ENCODE measurements at places on chromosomes 1 and 21.
A peak's percentile ranks its signal among the peaks of the same experiment; 100 is the strongest.

- DNase-seq = peak; percentile 13
Measured at GRCh38 chr1:235401251-235401650, 34.0 kb downstream of the TBCE start.

DNA sequence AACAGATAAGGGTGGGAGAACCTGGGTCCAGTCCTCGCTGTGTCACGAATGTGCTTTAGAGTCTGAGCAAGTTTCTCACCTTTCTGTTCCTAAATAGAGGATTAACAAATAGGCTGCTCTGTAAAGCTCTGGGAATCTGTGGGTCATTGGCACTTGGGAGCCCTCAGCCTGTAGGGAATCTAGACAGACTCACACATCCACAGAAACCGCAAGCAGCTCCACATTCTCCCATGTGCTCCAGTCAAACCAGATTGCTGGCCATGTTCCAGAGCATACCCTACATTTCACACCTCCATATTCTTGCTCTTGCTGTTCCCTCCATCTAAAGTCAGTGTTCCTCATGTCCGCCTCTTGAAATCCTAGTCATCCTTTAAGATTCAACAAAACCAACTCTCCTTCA, 7.8 kb upstream of the AHCYL1 start:
- no peak for DNase-seq

- DNase-seq = no peak
Measured at GRCh38 chr1:68278221-68278620, 45.9 kb upstream of the WLS start.

DNA sequence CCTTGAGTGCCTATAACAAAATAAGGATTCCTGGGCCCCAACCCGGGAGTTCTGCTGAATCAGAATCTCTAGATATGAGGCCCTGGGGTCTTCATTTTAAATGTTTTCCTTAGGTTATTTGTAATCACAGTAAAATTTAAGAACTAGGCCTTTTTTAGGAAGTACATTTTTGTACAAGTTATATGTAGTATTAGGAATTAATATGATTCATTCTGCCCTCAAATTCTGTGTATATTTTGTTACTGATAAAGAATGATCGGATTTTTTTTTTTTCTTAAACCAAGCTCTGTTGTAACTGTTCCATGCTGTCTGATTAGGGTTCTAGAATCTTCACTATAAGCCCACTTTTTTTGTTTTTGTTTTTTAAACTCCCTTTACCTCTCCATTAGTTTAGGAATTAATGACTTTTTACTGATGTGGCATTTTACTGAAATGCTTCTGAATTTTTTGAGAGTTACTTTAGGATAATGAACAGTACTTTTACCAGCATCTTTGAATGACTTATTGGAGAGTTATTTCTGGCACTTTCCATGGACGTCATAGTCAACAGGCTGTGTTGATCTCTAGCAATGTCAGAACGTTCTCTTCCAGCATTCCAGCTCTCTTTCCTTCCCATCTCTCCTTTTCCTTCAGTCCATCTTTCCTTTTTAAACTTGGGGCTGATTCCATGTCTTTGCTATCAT, 48.3 kb downstream of the CLIC4 start:
- DNase-seq = peak; percentile 73

DNA sequence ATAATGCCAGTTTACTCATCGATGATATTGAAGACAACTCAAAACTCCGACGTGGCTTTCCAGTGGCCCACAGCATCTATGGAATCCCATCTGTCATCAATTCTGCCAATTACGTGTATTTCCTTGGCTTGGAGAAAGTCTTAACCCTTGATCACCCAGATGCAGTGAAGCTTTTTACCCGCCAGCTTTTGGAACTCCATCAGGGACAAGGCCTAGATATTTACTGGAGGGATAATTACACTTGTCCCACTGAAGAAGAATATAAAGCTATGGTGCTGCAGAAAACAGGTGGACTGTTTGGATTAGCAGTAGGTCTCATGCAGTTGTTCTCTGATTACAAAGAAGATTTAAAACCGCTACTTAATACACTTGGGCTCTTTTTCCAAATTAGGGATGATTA, 13.7 kb downstream of the GGPS1 start:
- no peak for DNase-seq

DNA sequence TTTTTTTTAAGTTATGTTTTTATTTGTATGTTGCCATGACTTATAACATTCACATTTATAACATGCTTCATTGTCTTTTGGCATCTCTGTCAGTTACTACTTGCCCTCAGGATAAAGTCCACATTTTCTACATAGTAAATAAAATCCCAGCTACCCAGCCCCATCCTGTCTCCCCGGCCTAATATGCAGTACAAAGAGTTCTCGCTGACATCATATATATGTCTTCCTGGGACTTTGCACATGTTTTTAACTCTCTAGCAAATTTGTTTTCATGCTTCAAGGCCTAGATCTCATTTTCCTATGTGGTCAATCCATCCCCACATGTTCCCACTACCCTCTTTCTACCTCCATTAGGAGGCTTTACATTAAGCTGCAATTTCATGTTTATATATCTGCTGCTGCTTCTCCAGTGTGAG, 33.0 kb upstream of the IVNS1ABP start:
- no peak for DNase-seq

- DNase-seq = no peak
Measured at GRCh38 chr1:12161324-12161661, 5.5 kb upstream of the TNFRSF1B start.

DNA sequence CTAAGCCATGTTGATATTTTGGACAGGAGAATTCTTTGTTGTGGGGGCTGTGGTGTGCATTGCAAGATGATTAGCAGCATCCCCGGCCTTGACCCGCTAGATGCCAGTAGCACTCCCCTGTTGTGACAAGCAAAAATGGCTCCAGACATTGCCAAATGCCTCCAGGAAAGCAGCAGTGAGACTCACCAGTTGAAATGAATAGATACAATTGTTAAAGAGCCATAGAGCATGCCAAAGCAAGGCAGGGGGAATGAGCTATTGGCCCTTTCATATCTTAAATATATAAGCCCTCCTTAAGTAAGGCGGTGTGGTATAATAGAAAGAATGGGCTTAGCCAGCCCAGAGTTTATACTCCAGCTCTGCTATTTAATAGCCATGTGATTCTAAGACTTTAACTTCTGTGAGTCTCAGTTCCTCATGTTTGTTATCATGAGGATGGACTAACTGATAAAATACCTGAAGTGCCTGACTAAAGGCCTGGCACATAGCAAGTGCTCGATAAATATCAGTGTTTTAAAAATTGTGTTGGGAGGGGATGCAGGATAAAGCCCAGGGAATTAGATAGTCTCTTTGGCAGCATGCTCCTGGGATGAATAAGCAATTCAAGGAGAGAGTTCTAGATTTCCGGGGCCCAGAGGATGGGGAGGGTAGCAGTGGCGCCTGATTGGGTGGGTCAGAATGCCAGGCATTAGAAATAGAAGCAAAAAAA, 21.1 kb upstream of the RGS4 start:
- DNase-seq = no peak

DNA sequence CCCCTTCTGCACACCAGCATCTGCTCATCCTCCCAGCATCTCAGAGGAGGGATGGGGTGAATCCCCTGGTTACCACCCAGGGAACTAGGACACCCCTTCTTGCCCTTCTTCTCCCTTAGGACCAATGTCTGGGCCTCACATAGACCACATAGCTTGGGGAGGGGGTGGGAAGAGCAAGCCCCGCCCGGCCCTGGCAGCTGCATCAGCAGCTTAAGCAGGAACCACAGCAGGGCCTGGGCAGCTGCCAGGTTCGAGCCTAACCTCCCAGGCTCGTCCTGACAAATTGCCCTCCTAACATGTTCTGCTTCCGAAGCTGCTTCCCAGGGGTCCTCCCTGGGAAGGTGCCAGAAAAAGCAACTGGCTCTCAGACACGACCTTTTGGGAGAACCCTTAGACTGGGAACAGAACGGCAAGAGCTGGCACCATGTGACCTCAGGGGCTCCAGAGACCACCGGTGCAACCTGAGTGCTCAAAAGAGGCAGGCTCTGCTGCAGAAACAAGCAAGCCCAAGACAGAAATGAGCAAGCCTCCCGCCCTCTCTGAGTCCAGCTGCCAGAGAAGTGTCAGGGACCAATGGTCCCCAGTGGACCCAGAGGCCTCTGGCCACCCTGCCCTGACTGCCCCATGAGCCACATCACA, 18.4 kb upstream of the CLSTN1 start:
- no peak for DNase-seq

- DNase-seq = no peak
Measured at GRCh38 chr21:42262831-42263231, 43.9 kb downstream of the ABCG1 start.

- no peak for DNase-seq
Measured at GRCh38 chr1:205915354-205915990, 27.8 kb downstream of the SLC26A9 start.

DNA sequence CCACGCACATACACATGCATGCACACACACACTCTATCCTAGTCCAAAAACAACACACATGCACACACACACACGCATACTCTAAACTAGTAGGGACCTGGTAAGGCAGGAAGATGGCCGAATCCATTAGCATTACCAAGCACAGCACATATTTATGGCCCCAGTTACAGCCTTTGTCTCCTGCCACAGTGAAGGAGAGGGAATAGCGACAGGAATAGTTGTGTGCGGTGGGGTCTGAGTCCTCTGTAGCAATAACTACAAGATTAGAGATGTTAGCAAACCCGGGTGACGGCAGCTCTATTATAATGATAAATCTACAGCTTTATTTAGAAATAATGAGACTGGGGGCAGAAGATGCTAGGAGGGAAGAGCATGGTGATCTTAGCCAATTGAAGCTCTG, 20.5 kb downstream of the SYT6 start:
- no peak for DNase-seq

GRCh38 chr21:41267346-41267745, 49.3 kb upstream of the FAM3B start:
- no peak for DNase-seq

DNA sequence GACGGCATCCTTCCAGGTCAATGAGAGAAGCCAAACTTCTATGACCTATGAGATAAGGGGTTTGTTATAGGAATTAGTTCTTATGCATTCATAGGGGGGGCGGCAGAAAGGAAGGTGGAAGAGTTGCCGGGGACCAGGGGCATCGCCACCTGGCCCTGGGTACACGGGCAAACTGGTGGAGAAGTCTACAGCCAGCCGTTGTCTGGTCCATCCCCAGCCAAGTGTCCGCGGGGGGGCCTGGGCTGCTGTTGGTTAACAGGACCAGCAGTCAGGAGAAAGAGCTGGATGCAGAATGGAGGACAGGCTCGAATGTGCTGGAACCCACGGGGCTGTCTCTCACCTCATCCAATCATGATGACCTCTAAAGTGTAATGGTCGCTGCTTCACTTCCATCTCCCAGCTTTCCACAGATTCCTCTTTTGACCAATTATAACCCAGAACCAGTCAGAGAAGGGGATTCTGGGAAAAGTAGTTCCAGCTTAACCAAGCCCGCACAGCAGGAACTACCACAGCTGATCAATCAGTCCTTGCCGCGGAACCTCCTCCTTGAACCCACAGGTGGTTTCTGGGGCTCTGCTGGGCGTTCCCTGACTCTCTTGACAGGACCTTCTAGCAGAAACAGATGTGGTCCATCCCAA, 17.8 kb downstream of the TMEM51 start:
- DNase-seq = no peak

Data from AG08395 (cell line).